ENCODE measurements at places on chromosomes 2 and 18.

DNA sequence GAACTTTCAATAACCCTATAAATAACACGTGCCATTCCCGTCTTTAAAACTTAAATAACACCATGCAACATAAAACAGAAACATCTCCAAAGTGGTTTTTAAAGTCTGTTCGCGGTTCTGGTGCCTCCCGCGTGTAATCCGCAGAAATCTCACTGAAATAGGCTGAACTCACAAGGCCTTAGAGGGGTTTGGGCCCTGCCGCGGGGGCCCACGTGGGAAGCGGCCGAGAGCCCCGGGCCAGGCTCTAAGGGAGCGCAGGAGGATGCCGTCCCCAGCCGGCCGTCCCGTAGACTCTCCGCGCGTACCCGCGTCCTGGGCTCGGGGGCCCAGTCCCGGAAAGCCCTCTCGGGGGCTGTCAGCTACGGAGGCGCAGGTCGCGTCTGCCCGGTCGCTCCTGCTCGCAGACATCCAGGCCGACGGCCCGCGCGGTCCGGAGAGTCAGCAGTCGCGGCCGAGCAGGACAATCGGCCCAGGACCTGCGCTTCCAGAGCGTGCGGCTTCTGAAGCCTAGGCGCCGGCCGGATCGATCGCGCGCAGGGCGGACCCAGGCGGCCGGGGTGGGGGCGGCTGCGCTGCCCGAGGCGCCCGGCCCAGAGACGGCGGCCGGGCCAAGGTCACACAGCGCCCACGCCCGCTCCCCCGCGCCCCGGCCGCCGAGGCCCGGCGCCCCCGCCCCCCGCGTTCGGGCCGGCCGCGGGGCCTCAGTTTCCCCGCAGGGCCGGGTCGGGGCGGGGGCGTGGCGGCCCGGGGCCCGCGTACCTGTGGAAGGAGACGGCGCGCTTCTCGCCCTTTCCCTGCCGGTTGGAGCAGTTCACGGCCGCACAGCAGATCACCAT lies 558 bp downstream of the THAP4 start:
- DNase-seq, result peak; percentile 59

DNA sequence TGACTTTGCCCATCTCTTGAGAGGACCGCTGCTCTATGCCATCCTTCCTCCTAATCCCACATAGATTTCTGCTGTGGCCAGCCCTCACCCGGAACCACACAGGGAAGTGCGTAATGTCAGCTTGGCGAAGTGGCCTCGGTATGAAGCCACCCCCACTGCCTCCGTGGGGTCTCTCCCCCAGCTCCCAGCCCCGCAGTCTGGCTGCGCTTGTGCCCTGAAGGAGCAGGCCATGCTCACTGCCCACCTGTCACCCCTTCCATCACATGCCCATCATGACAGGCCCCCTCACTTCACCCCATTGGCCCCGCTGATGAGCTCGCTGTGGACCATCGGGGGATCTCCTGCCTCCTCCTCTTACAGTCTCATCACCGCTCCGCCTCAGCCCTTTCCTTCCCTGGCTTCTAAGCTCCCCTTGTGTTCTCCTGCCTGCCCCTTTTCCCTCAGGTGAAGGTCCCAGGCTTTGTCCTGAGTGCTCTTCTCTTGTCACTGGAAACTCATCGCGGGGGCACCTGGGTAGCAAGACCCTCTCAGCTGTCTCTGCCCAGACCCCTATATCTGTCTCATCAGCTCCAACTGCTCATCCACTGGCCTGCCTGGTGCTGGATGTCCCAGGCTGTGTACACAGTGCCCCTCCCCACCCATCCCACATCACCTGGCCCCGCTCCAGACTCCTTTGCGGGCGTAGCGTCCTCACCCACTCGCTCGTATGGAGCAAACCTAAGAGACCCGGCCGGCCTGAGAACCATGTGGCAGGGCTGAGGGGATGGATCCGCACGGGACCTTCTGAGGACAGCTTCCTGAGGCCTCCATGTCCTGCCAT lies 81.7 kb downstream of the GLI2 start:
- DNase-seq, result no peak

DNA sequence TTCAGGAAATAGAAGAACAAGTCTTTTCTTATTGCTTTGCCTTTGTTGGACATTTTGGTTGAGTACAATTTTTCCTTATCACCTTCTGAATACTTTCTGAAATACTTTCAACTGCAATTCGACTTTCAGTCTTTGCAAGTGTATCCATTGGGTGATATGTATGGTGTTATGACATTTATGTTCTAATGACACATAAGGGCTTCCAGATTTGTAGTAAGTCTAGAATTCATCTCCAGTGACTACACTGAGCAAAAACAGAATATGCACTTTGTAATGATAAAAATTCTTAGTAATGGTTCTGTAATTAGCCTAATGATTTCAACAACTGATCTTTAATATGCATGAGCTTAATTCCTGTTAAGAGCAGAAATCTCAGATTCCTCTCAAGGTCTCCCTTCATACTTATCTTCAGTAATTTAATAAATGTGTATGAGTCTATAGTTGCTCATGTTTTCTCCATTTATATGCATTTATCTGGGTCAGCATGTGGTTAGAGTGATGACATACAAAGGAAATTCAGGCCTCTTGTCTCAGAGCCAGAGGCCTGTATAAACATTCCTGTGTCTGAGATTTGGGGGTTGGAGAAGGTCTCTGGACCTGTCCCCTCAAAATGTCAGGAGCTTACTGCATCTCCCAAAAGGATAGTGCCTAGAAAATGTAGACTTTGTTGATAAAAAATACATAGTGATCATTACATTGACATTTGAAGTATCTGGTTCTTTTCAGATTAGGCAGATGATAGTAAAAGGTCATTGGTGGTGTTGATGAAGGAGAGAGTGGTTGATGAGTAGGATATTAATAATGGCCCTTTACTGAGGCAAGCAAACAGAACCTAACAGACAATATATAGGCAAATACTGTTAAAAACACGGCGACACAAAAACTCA lies 114.9 kb downstream of the QPCT start:
- DNase-seq, result peak; percentile 84

DNA sequence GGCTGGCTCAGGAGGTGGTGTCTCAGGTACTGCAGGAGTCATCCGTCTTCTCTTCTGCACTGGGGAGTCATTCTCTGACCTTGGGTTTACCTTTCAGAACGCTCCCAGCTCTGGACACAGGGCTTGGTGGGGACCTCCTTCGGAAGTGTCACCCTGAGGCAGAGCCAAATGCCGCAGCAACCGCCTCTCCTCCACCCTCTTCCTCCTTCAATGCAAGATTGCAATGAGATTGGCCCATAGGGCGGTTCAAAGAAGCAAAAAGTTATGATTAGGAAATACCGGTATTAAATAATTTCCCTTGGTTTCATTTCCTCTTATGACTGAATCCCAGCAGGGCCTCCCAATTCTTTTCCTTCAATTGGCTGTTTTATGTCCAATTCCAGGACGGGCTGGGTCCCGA lies 178.8 kb downstream of the ACKR3 start:
- DNase-seq, result no peak

DNA sequence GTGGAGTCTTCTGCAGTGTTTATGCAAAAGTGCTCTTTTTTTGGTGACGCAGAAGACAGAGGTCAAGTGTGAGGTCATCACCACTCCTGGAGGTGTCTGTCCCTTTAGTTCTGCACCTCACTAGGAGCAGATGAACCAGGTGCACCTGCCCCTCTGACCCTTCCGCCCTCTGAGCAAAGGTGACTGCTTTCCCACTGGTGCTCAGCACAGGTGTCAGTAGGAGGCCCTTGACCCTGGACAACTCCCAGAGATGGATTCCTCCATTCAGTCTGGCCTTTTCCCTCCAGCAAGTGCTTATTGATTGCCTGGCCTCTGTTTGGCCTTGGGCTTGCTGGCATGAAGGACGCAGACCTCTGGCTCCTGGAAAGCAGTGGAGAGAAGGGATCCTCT lies 8.7 kb upstream of the SLC4A3 start:
- no peak for DNase-seq

DNA sequence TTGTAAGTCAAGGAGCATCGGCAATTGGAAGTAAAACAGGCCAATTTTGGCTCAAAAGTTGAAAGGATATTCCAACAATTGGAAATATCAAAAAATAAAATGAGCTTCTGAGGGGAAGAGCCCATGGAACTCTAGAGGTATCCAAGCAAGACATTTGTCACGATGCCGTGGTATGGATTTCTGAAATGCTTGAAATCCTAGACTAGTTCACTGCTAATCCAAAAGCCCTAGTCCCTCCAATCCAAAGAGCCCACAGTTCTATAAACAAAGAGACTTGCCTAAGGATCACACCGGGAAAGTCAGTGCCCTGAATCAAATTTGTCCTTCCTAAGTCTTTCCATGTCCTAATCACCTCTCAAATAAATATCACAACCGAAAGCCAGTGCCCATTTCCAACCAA lies 85.1 kb downstream of the CLHC1 start:
- DNase-seq, result no peak

- DNase-seq, result no peak
These were observed 1173.6 kb upstream of the CHAC2 start for GRCh38 chr2:52594026-52594425.

DNA sequence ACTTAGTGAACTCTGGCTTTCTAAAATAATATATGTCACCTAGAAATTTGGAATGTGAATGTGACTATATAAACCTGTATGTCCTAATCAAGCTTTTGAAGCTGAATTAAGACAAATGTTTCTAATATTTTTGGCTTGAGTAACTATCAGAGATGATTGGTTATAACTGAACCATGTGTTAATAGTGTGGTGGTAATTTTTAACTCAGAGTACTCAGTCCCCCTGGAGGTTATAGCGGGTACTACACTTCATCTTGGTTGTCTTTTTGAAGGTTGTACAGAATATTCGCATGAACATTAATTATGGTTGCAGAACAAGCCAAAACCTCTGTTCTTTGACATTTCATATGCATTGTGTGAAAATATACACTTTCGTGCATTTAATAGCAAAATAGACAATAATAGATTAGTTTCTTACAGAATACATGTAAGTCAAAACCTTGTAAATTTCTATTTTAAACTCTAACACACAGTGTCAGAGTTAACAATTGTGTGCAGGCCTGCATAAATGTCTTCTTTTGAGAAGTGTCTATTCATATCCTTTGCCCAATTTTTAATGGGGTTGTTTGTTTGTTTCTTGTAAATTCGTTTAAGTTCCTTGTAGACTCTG lies 86.0 kb downstream of the OSBPL6 start:
- peak; percentile 80 for DNase-seq

DNA sequence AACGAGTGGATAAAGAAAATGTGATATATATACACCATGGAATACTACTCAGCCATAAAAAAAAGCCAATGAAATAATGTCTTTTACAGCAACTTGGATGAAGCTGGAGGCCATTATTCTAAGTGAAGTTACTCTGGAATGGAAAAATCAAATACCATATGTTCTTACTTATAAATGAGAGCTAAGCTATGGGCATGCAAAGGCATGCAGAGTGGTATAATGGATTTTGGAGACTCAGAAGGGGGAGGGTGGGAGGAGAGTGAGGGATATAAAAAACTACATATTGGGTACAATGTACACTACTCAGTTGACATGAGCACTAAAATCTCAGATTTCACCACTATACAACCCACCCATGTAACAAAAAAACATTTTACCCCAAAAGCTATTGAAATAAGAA lies 1.7 kb upstream of the MSGN1 start:
- no peak for DNase-seq

GRCh38 chr2:207504513-207505170 lies 25.1 kb upstream of the CREB1 start:
- DNase-seq, result peak; percentile 53

DNA sequence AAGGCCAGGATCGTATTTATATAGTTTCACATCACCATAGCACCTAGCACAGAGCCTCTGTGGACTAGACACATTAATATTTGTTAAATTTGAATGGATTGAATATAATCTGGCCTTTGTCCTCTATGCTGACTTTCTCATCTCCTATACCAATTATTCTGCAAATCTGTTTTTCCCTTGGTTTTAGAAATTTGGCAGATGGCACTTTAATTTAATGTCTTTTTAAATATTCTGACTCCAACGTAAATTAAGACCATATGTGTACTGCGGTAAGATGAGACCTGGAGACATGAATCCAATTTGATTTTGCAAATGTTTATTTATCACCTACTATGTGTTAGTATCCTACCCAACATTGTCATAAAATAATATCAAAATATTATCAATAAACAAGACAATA lies 1281.9 kb upstream of the PIK3C3 start:
- DNase-seq, result no peak

DNA sequence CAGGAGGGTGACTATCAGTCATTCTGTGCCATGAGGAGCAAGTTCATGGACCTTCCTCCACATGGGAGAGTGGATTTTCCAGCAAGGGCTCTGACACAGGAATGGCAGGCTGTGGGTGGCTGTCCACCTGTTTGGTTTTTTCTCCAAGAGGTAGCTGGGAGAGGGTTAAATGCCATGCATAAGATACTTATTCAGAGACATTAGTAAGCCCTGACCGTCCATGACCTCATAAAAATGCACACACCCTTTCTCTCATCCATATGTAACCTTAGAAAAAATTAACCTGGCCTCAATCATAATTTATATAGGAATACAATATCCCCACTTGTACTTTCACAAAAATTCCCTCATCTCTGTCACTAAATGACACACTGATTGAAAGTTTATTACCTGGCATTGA lies 51.3 kb downstream of the NPPC start:
- DNase-seq, result no peak

- no peak for DNase-seq
These were observed 238.4 kb downstream of the ACTR3 start for GRCh38 chr2:114128263-114128662.

GRCh38 chr2:9462313-9462712 lies 12.0 kb upstream of the IAH1 start:
- no peak for DNase-seq

GRCh38 chr18:69874058-69874457 lies 73.6 kb downstream of the CD226 start:
- peak; percentile 32 for DNase-seq
